Common myeloid progenitor, CD34-positive (primary cell): ENCODE measurements at places on chromosomes 11 and 22.

DNA sequence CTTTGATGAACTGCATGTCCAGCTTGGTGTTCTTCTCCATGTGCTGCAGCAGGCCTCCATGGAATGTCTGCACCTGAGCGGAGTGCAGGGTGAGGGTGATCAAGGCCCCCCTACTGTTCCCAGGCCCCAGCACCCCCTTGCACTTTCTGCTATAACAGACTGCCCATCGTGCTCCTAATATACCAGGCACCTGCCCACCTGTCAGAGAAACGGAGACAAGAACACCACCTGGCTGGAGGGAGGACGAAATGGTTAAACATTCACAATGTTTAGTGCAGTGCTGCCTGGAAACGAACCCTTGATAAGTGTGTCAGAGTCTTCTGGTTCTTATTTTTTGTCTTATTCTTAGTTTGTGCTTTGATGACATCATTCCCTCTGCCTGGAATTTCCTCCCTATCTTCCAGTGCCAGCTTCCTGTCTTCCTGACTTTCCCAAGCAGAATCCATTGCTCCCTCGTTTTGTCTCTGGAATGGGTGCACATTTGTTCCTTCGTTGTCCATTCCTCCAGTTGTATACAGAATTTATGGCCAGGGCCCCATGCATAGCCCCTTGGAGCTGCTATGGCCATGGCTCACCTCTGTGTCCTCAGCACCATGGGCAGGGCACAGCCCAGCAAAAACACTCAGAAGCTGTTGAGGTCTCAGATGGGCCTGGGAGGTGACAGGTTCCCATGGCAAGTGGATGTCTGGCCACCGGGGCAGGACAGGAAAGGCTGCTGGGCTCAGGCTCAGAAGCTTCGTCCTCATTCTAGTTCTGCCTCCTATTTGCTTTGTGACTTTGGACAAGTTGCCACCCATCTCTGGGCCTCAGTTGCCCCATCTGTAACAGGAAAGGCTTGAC is 11.9 kb downstream of the BAIAP2L2 start:
- no peaks in the 10 kb centered on the region for H3K4me1 ChIP-seq
- DNase-seq: no peak
- H3K36me3 ChIP-seq: no peaks in the 10 kb centered on the region
- no peaks in the 10 kb centered on the region for H3K27me3 ChIP-seq

DNA sequence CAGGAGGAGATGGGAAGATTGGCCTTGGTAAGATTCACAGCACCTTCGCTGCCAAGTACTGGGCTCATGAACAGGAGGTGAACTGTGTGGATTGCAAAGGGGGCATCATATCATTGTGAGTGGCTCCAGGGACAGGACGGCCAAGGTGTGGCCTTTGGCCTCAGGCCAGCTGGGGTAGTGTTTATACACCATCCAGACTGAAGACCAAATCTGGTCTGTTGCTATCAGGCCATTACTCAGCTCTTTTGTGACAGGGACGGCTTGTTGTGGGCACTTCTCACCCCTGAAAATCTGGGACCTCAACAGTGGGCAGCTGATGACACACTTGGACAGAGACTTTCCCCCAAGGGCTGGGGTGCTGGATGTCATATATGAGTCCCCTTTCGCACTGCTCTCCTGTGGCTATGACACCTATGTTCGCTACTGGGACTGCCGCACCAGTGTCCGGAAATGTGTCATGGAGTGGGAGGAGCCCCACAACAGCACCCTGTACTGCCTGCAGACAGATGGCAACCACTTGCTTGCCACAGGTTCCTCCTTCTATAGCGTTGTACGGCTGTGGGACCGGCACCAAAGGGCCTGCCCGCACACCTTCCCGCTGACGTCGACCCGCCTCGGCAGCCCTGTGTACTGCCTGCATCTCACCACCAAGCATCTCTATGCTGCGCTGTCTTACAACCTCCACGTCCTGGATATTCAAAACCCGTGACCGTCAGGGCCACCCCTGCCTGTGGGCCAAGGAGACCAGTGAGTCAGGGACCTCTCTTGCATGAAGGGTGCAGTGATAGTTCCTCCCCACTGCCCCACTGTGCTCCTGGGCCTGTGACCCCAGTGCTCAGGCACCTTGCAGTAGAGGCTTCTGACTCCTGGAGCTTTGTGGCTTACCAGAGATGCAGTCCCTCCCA is 83.6 kb downstream of the BCR start:
- H3K36me3 ChIP-seq: peaks cover 3% of the 10 kb centered on the region
- no peak overlapping the region for H3K4me3 ChIP-seq

DNA sequence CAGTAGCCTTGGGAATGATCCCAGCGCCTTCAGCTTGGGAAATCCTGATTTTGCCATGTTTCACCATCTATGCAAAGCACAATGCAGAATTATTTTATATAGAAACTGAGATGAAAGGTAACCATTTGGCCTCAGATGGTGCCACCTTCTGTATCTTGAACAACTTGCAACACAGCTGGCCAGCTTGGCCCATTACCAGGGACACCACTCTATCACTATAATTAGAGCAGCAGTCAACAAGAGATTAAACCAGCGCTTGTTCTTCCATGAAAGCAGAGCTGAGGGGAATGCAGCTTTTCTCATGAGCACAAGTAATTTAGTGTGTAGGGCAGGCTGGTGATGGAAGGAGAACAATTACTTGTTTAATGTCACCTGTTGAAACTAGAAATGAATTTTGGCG is 6.7 kb upstream of the ZDHHC13 start:
- no peaks in the 10 kb centered on the region for H3K36me3 ChIP-seq
- H3K4me1 ChIP-seq: peaks cover 4% of the 10 kb centered on the region
- DNase-seq: no peak

DNA sequence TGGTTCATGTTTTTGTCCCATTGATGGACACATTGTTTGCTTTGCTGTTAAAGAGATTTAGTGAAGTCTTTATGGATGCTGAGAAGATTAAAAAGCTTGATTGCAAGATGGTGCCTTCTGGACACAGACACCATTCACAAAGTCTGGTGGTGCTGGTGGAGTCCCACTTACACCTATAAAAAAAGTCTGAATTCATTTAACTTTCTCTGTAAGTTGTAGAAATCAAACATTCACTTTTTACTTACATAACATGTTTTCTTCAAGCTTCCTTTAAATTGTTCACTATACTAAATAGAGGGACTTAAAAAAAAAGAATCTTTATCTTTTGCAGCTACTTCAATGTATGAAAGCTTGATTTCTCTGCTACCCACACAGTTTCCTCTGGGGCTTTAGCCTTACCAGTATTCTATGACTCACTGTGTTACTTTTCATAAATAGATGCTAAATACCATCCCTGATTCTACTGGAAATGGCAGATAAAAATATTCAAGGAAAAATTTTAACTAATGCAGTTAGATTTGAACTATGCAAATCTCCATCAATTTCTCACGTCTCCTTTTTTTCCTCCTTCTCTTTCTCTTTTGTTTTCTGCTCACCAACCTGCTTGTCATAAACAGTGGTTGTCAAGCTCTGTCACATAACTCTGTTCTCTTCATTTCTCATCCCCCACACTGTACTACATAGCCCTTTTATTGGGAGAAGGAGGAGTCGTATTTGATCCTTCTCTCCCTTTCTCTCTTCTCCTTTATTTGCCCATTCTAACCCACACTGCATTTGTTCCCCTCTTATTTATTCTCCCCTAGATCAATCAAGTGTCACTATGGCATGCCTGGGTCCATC is 89.7 kb downstream of the FAM76B start:
- DNase-seq: peak; percentile 61
- H3K4me1 ChIP-seq: peaks cover 72% of the 10 kb centered on the region
- peak overlapping the region; percentile 89 for H3K27ac ChIP-seq
- H3K27me3 ChIP-seq: no peaks in the 10 kb centered on the region

DNA sequence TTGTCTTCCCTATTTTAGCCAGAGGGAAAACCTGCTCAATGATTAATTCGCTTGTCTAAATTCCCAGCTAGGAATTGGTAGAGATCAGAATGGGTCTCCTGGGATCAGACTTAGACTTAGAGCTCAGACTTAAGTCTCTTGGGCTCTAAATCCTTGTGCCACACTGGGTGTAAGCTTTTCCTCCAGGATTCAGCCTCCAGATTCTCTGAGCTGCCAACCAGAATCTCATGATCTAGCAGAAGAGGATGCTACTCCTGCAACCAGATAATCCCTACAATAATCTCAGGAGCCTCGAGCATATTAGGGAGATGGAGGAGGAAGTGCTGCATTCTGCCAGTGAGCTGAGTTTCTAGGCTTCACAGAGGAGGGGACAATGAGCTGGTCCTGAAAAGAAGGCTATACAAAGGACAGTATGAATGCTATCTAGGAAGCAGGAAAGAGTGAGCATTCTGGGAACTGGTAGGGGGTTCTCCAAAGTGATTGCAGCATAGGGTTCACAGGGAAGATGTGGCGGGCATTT is 211.6 kb upstream of the SESN3 start:
- DNase-seq: no peak
- no peaks in the 10 kb centered on the region for H3K36me3 ChIP-seq
- H3K4me3 ChIP-seq: no peak overlapping the region
- no peaks in the 10 kb centered on the region for H3K4me1 ChIP-seq

DNA sequence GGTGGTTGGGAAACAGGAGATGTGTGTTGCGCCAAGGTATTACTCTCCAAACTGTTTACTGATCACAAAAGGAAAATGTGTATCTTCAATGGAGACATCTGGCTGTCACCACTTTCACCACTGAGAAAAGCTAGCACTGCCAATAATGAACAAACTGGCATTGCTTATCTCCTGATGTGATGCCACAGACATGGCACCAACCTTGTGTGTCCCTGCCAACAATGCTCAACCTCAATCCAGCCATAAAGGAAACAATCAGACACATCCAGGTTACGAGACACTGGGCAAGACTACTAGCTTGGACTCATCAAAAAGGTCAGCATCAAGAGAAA is 28.1 kb downstream of the GNB1L start:
- DNase-seq: no peak
- H3K4me1 ChIP-seq: no peaks in the 10 kb centered on the region
- H3K27me3 ChIP-seq: no peaks in the 10 kb centered on the region

- no peak overlapping the region for H3K4me3 ChIP-seq
- H3K36me3 ChIP-seq: no peaks in the 10 kb centered on the region
- peak; percentile 60 for DNase-seq
- no peak overlapping the region for H3K27ac ChIP-seq
These were observed 47.9 kb downstream of the STIM1 start for GRCh38 chr11:3903207-3903896.

- H3K27me3 ChIP-seq: no peaks in the 10 kb centered on the region
- H3K4me3 ChIP-seq: no peak overlapping the region
- peaks cover 29% of the 10 kb centered on the region for H3K4me1 ChIP-seq
- no peak overlapping the region for H3K27ac ChIP-seq
- DNase-seq: no peak
These were observed 20.8 kb downstream of the EMID1 start for GRCh38 chr22:29226351-29226981.

DNA sequence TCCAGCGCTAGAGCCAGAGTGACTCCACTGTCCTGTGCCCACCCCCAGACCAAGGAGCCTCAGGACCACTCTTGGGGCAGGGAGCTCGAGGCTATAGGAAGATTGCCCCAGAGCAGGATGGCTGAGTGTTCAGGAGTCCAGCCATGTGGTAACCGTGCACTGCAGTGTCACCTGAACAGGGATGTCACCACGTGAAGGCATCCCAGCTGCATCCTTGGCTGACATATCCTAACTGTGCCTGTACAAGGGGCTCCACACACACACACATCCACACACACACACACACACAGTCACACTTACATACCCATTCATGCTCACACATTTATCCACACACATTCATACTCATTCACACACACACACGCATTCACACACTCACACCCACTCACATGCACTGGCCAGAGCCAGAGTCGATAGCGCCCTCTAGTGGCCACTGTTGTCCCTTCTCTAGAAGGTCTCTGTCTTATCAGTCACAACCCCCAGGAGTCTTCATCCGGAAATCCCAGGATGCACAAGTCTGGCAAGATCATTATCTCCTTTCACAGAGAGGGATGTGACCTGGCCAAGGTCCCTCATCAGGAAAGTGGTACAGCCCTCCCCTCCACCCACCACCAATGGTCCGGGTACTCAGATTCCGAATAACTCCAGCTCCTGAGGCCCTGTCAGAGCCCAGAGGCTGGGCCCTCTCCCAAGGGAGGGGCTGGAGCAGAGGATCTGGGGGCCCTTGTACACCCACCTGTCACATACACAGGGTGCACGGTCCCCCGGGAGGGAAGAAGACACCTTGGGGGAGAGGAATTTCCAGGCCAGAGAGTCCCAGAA is 55.1 kb downstream of the IGLL5 start:
- DNase-seq: peak; percentile 81
- no peaks in the 10 kb centered on the region for H3K36me3 ChIP-seq
- H3K4me1 ChIP-seq: peaks cover 3% of the 10 kb centered on the region
- H3K27ac ChIP-seq: no peak overlapping the region
- no peaks in the 10 kb centered on the region for H3K27me3 ChIP-seq

GRCh38 chr11:17791144-17791543 is 56.6 kb downstream of the KCNC1 start:
- H3K4me1 ChIP-seq: no peaks in the 10 kb centered on the region
- no peaks in the 10 kb centered on the region for H3K27me3 ChIP-seq
- DNase-seq: no peak
- H3K36me3 ChIP-seq: peaks cover 2% of the 10 kb centered on the region

- no peak for DNase-seq
- no peak overlapping the region for H3K4me3 ChIP-seq
- no peaks in the 10 kb centered on the region for H3K36me3 ChIP-seq
- no peaks in the 10 kb centered on the region for H3K4me1 ChIP-seq
These were observed 46.4 kb upstream of the MUC15 start for GRCh38 chr11:26618441-26618840.

- no peak for DNase-seq
- H3K27me3 ChIP-seq: peaks cover 12% of the 10 kb centered on the region
- H3K36me3 ChIP-seq: no peaks in the 10 kb centered on the region
- H3K27ac ChIP-seq: no peak overlapping the region
- no peaks in the 10 kb centered on the region for H3K4me1 ChIP-seq
These were observed 73.5 kb upstream of the THY1 start for GRCh38 chr11:119496469-119496868.

GRCh38 chr11:45384711-45385241 is 98.6 kb upstream of the SYT13 start:
- peaks cover 23% of the 10 kb centered on the region for H3K4me1 ChIP-seq
- DNase-seq: no peak
- H3K27me3 ChIP-seq: peaks cover 27% of the 10 kb centered on the region
- H3K36me3 ChIP-seq: no peaks in the 10 kb centered on the region
- no peak overlapping the region for H3K27ac ChIP-seq

- H3K4me3 ChIP-seq: no peak overlapping the region
- no peak for DNase-seq
- peaks cover 8% of the 10 kb centered on the region for H3K36me3 ChIP-seq
- H3K4me1 ChIP-seq: peaks cover 13% of the 10 kb centered on the region
- H3K27me3 ChIP-seq: no peaks in the 10 kb centered on the region
These were observed 10.9 kb downstream of the RELA start for GRCh38 chr11:65651589-65652510.

GRCh38 chr11:68542617-68543016 is 82.1 kb downstream of the PPP6R3 start:
- H3K27me3 ChIP-seq: no peaks in the 10 kb centered on the region
- no peak for DNase-seq
- peaks cover 49% of the 10 kb centered on the region for H3K36me3 ChIP-seq
- H3K4me1 ChIP-seq: peaks cover 35% of the 10 kb centered on the region
- no peak overlapping the region for H3K4me3 ChIP-seq

- DNase-seq: no peak
- no peaks in the 10 kb centered on the region for H3K4me1 ChIP-seq
- no peak overlapping the region for H3K4me3 ChIP-seq
- no peaks in the 10 kb centered on the region for H3K36me3 ChIP-seq
- no peak overlapping the region for H3K27ac ChIP-seq
- H3K27me3 ChIP-seq: peaks cover 9% of the 10 kb centered on the region
These were observed 65.2 kb upstream of the CDON start for GRCh38 chr11:126127898-126128297.

- no peaks in the 10 kb centered on the region for H3K27me3 ChIP-seq
- H3K27ac ChIP-seq: no peak overlapping the region
- H3K36me3 ChIP-seq: no peaks in the 10 kb centered on the region
- no peak overlapping the region for H3K4me3 ChIP-seq
- peak; percentile 85 for DNase-seq
These were observed 64.1 kb upstream of the LMO1 start for GRCh38 chr11:8327761-8328192.
